Activated naive CD4-positive, alpha-beta T cell treated with anti-CD3 and anti-CD28 coated beads for 36 hours (primary cell): ENCODE measurements at places on chromosomes 6 and 20. TPM values are rescaled to one million over a fixed set of nuclear protein-coding genes. Genes with fewer than 3 reads are reported as not detected.

- H3K4me1 ChIP-seq: peaks cover 41% of the 10 kb centered on the region
- H3K4me3 ChIP-seq: peak overlapping the region; percentile 95
- no peak for DNase-seq
Measured at GRCh38 chr20:63895202-63895951, 451 bp downstream of the DNAJC5 start.

- H3K4me3 ChIP-seq: no peak overlapping the region
- peaks cover 2% of the 10 kb centered on the region for H3K27me3 ChIP-seq
- H3K4me1 ChIP-seq: no peaks in the 10 kb centered on the region
- H3K36me3 ChIP-seq: no peaks in the 10 kb centered on the region
- no peak overlapping the region for H3K27ac ChIP-seq
Measured at GRCh38 chr20:46797206-46797605, 87.8 kb downstream of the SLC2A10 start.

GRCh38 chr6:138973466-138974153, 14.4 kb downstream of the REPS1 start:
- peaks cover 73% of the 10 kb centered on the region for H3K4me1 ChIP-seq
- no peaks in the 10 kb centered on the region for H3K36me3 ChIP-seq
- no peaks in the 10 kb centered on the region for H3K27me3 ChIP-seq
- H3K27ac ChIP-seq: no peak overlapping the region
- DNase-seq: no peak

GRCh38 chr20:62413025-62413570, 6.0 kb upstream of the CABLES2 start:
- no peaks in the 10 kb centered on the region for H3K36me3 ChIP-seq
- no peak for DNase-seq
- H3K27ac ChIP-seq: no peak overlapping the region
- H3K4me3 ChIP-seq: no peak overlapping the region
- no peaks in the 10 kb centered on the region for H3K27me3 ChIP-seq

DNA sequence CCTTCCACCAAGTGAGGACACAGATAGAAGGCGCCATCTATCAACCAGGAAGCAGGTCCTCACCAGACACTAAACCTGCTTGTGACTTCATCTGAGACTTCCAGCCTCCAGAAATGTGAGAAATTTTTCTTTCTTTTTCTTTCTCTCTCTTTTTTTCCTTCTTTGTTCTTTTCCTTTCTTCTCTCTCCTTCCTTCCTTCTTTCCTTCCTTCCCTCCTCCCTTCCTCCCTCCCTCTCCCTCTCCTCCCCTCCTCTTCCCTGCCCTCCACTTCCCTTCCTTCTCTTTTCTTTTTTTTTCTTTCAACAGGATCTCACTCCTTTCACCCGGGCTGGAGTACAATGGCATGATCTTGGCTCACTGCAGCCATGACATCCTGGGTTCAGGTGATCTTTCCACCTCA, 37.4 kb upstream of the MCUR1 start:
- H3K4me1 ChIP-seq: no peaks in the 10 kb centered on the region
- no peaks in the 10 kb centered on the region for H3K27me3 ChIP-seq
- no peak overlapping the region for H3K27ac ChIP-seq
- H3K36me3 ChIP-seq: no peaks in the 10 kb centered on the region

GRCh38 chr20:41245086-41245707, 72.3 kb downstream of the ZHX3 start:
- H3K27ac ChIP-seq: no peak overlapping the region
- no peak overlapping the region for H3K4me3 ChIP-seq
- peaks cover 5% of the 10 kb centered on the region for H3K4me1 ChIP-seq

GRCh38 chr6:122567034-122567433, 43.2 kb upstream of the PKIB start:
- no peak overlapping the region for H3K27ac ChIP-seq
- H3K4me3 ChIP-seq: no peak overlapping the region
- H3K36me3 ChIP-seq: peaks cover 7% of the 10 kb centered on the region
- no peak for DNase-seq
- peaks cover 13% of the 10 kb centered on the region for H3K27me3 ChIP-seq

- H3K36me3 ChIP-seq: no peaks in the 10 kb centered on the region
- no peak overlapping the region for H3K4me3 ChIP-seq
- DNase-seq: no peak
- no peaks in the 10 kb centered on the region for H3K27me3 ChIP-seq
- H3K4me1 ChIP-seq: no peaks in the 10 kb centered on the region
- H3K27ac ChIP-seq: no peak overlapping the region
Measured at GRCh38 chr6:137316626-137317025, 97.4 kb upstream of the IFNGR1 start.

DNA sequence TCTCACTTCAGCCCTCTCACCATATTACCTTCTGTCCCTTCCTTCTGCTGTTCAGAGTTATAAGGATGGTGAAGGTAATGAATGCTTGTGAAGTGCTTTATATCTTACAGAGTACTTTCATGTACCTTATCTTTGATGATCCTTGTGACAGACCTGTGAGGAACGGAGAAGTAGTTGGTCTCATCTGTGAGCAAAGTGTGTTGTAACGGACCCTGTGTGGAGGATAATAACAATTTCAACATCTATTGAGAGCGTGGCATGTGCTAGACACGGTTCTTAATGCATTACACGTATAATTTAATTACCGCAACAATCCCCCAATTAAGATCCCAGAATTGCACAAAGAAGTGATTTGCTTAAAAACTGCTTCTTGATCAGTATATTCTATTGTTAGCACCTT, 124.6 kb downstream of the ANKS1A start:
- no peak overlapping the region for H3K27ac ChIP-seq
- peaks cover 11% of the 10 kb centered on the region for H3K4me1 ChIP-seq
- no peaks in the 10 kb centered on the region for H3K27me3 ChIP-seq
- peaks cover 1% of the 10 kb centered on the region for H3K36me3 ChIP-seq
- no peak for DNase-seq
- no peak overlapping the region for H3K4me3 ChIP-seq

DNA sequence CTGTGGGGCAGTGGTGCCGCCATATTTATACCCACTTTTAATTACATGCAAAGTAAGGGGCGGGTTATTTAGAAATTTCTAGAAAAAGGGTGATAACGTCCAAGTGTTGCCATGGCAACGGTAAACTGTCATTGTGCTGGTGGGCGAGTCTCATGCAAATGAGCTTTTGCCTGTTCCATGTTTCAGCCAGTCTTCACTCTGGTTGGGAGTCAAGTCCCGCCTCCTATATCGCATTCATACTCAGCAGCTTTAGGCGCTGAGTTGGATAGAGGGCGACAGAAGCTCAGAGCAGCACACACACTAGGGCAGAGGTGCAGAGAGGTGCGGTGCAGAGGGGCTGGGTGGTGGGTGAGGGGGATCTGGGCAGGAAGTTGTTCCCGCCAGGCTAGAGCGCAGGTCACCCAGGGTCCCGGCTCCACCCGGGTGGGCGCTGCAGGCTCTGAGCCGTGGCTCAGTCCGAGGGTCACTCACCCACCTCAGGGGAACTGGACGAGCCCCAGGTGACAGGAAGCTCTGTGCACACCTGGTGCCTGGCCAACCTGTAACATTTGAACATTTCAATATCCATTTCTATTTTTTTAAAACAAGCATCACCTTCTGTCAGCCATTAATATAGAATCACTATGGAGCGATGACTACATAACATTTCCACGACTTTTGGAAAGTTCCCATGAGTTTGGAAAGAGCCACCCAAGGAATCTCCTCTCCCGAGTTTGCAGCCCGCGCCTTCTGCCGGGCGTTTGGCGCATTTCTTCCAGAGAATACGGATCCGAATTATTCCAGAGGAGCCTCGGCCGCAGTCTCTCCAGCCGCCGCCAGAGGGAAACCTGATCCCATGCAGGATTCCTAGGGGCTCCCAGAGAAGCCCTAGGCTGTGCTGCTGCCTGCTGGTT, 89.1 kb upstream of the PHACTR3 start:
- peak; percentile 18 for DNase-seq
- H3K4me1 ChIP-seq: no peaks in the 10 kb centered on the region
- no peaks in the 10 kb centered on the region for H3K36me3 ChIP-seq
- peaks cover 50% of the 10 kb centered on the region for H3K27me3 ChIP-seq
- no peak overlapping the region for H3K27ac ChIP-seq

DNA sequence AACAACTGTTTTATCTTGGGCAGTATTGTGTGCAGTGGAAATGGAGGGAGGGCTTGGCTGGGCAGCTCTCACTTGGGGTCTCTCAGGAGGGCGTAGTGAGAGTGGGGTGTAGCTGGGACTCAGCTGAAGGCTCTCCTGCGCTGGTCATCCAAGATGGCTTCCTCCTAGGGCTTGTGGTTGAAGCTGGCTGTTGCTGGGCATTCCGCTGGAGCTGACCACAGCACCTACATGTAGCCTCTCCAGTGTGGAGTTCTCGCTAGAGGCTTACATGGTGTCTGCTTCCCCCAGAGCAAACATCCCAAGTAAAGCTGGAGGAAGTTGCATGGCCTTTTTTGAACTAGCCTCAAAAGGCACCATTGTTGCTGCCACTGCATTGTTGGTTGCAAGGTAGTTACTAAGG, 344.1 kb upstream of the MARCKS start:
- H3K27me3 ChIP-seq: no peaks in the 10 kb centered on the region
- DNase-seq: no peak
- H3K36me3 ChIP-seq: no peaks in the 10 kb centered on the region
- no peaks in the 10 kb centered on the region for H3K4me1 ChIP-seq
- H3K27ac ChIP-seq: no peak overlapping the region

- DNase-seq: no peak
- no peak overlapping the region for H3K4me3 ChIP-seq
- no peaks in the 10 kb centered on the region for H3K27me3 ChIP-seq
- H3K4me1 ChIP-seq: peaks cover 8% of the 10 kb centered on the region
- no peak overlapping the region for H3K27ac ChIP-seq
Measured at GRCh38 chr20:64116541-64117431, 9.4 kb upstream of the NPBWR2 start.

GRCh38 chr20:34525709-34526416, 9.6 kb downstream of the DYNLRB1 start:
- no peak for DNase-seq
- H3K36me3 ChIP-seq: peaks cover 12% of the 10 kb centered on the region
- H3K4me3 ChIP-seq: no peak overlapping the region
- H3K27me3 ChIP-seq: no peaks in the 10 kb centered on the region
- peaks cover 28% of the 10 kb centered on the region for H3K4me1 ChIP-seq

- peak overlapping the region; percentile 2 for H3K27ac ChIP-seq
- H3K27me3 ChIP-seq: no peaks in the 10 kb centered on the region
- H3K4me1 ChIP-seq: peaks cover 28% of the 10 kb centered on the region
- H3K4me3 ChIP-seq: no peak overlapping the region
Measured at GRCh38 chr6:25447570-25447929, 168.4 kb downstream of the CARMIL1 start.

- no peak overlapping the region for H3K4me3 ChIP-seq
- DNase-seq: no peak
- no peak overlapping the region for H3K27ac ChIP-seq
- H3K4me1 ChIP-seq: no peaks in the 10 kb centered on the region
- H3K27me3 ChIP-seq: no peaks in the 10 kb centered on the region
- no peaks in the 10 kb centered on the region for H3K36me3 ChIP-seq
Measured at GRCh38 chr6:34536251-34536958, 19.7 kb downstream of the SPDEF start.

DNA sequence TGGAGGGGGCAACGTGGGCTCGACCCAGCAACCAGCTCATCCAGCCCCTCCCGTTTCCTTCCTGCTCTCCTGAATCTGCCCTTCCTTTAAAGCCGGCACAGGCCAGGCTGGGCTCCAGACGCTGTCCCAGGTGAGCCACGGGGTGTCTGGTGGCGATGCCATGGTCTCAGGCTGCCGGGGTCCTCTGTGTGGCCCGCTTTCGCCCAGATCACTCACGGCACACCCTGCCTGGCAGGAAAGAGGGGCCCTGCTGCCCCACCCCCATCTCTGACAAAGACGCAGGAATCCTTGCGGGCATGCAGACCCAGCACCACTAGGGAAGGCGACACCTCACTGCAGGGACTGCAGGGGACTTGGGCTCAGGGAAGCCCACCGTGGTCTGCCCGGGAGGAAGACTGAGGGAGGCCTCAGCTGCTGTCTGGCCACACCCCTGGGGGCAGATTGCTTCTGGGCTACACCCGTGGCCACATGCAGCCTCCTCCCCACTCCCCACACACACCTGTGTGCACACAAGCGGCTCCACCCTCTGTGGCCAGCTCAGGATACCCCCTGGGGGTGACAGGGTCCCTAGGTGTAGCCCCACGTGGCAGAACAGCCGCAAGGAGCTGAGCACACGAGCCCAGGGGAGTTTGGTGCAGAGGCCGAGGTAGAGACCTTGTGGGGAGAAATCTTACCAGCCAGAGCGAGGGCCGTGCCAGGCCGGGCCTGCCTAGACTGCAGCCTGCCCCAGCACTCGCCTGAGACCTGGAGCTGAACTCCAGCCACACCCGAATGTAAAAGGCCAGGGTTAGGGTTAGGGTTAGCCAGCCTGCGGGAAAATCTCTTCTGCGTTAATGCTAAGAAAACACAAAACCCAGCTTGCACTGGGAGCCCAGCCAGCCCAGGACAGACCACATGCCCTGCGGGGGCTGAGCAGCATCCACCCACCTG, 104.6 kb downstream of the DLL1 start:
- no peaks in the 10 kb centered on the region for H3K4me1 ChIP-seq
- H3K27ac ChIP-seq: no peak overlapping the region
- peaks cover 3% of the 10 kb centered on the region for H3K27me3 ChIP-seq
- no peaks in the 10 kb centered on the region for H3K36me3 ChIP-seq
- no peak overlapping the region for H3K4me3 ChIP-seq

GRCh38 chr20:38094373-38094891, 60.9 kb downstream of the RPRD1B start:
- H3K4me3 ChIP-seq: no peak overlapping the region
- no peak overlapping the region for H3K27ac ChIP-seq
- H3K4me1 ChIP-seq: peaks cover 13% of the 10 kb centered on the region
- peak; percentile 35 for DNase-seq

- no peak overlapping the region for H3K4me3 ChIP-seq
- H3K27me3 ChIP-seq: no peaks in the 10 kb centered on the region
- no peak overlapping the region for H3K27ac ChIP-seq
- peaks cover 11% of the 10 kb centered on the region for H3K36me3 ChIP-seq
Measured at GRCh38 chr20:48808382-48809034, 19.3 kb downstream of the PREX1 start.

DNA sequence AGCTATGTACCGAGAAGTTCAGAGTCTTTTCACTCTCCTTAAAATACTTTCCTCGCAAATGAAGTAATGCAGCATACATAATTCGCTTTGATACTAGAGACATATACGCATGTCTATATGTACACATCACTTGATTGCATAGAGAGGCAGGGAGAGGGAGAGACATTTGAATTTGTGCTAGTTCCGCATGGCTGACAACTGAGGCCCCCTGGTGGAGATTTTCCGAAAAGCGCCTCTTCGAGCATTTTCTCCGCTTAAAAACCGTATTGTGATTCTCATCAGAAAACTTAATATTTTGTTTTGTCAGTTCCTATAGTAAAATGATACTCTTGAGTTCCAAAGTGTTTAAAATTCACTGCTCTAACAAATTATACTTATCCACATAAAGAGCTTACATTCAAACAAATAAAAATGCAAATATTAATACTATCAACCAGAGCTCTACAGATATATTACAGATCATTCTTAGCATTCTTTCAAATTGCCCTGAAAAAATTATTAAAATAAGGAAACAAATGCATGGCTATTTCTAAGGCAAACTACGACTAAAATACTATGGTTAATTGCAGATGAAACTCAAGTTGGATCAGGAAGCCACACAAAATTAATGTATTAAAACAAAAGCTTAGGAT, 637 bp downstream of the MYLK4 start:
- no peak overlapping the region for H3K4me3 ChIP-seq
- peak; percentile 83 for DNase-seq
- H3K27me3 ChIP-seq: peaks cover 8% of the 10 kb centered on the region
- H3K36me3 ChIP-seq: no peaks in the 10 kb centered on the region
- H3K4me1 ChIP-seq: no peaks in the 10 kb centered on the region
- H3K27ac ChIP-seq: no peak overlapping the region

GTSF1L gene
- total RNA-seq: not detected

PRL gene
- total RNA-seq: not detected

ANKRD66 gene
- total RNA-seq: not detected

LGSN gene
- not detected for total RNA-seq

RNF182 gene
- not detected for total RNA-seq

PDE7B gene
- 0.31 TPM for total RNA-seq

TMEM244 gene
- total RNA-seq: not detected

TNXB gene
- total RNA-seq: 4.8 TPM

OCSTAMP gene
- not detected for total RNA-seq

ASIP gene
- total RNA-seq: not detected
